ENCODE measurements at places on chromosomes 1 and 21.

GRCh38 chr1:51863384-51863783 is 15.1 kb downstream of the NRDC start:
- DNase-seq, result no peak

- DNase-seq, result no peak
Measured at GRCh38 chr21:31030367-31031106, 7.7 kb downstream of the KRTAP19-8 start.

DNA sequence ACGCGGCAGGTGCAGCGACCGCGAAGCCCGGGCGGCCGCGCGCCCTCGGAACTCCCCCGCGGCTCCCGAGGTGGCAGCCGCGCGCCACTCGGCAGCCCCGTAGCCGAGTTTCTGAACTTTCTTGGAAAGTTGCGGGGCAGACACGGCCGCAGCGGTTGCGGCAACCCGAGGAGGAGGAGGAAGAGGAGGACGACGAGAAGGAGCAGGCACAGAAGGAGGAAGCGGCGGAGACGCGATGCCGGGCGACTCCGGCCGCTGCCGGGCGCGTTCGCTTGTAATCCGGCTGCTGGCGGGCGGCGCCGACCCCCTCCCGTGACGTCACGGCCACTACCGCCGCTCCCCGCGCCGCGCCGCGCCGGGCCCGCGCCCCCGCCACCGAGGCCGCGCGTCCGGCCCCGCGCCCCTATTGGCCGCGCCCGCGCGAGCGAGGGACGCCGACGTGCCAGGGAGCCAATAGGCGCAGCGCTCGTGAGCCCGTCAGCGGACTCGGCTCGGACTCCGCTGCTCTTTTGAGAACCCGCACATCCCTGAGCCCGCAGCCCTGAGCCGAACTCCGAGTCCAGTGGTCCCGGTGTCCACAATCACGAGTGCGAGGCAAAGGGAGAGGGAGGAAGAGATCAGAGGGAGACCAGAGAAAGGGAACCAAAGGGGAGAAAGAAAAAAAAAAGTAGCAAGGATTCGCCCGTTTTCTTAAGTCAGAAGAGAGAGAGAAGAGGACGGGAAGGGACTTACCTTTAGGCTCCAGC is 736 bp upstream of the BARHL2 start:
- DNase-seq, result peak; percentile 81

DNA sequence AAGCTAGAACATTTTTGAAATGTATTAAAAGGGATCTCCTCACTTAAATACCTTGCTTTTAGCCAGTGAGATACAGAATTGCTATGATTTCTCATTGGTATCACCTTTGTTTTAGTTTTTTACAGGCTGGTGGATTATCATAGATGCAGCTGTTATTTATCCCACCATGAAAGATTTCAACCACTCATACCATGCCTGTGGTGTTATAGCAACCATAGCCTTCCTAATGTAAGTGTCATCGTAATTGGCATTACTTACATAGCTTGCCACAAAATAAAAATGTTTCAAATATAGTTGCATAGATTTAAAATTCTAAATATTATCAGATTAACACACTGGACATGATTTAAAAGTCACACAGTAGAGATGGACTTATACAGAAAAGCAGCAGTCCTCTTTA is 4.7 kb downstream of the TMEM50A start:
- DNase-seq, result no peak

DNA sequence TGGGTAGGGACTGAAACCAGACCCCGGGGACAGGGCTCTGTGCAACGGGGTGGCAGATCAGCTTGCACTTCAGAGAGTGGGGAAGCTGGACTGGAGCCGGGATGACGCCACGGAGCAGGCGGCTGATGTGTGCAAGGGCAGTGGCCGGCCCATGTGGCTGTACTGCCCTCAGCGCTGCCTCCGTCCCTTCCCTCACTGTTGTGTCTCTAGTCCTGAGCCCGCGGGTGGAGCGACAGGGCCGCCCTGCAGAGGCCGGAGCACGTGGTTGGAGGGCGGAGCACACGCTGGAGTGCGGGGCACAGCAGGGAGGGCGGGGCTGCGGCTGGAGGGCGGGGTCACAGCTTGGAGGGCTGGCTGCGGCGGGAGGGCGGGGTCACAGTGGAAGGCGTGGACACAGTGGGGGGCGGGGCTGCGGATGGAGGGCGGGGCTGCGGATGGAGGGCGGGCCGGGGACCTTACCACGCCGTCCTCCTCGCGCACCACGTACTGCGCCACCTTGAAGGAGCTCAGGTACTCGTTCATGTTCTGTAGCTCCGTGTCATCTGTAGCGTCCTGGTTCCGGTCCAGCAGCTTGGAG is 52.4 kb downstream of the CHD5 start:
- DNase-seq, result peak; percentile 92

DNA sequence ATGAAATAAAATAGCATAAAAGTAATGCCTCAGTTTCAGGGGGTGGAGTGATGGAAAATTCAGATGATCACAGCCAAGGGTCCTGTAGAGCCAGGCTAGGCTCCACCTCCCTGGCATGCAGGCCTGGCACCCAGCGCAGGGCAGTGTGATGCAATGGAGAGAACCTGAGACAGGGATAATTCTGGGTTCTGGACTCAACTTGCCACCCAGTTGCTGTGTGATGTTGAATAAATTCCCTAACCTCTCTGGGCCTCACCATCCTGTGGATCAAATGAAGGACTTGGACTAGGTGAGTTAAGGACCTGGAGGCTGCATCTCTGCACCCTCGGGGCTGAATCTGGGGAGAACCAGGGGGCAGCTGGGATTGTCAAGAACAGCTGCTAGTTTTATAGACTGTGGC is 17.0 kb downstream of the PADI2 start:
- DNase-seq, result no peak

DNA sequence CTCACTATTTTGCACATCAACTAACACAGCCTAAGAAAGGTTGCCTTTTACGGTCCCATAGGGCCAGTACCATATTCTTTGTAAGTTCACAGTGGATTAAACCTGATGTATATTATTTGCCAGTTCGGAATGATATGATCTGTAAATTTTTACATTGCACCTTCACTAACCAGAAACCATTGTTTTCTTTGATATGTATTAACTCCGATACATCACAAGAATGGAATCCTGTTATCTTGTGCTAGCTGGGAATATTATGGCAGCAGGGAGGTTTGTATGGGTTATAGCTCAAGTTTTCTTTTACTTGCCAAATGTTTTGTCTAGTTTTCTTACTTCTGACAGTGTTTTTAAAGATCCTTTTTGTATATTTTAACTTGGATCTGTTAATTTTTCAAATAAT is 51.4 kb upstream of the S1PR1 start:
- no peak for DNase-seq

GRCh38 chr1:38018864-38019343 is 6.4 kb downstream of the UTP11 start:
- no peak for DNase-seq
